ENCODE measurements at places on chromosomes 5 and 9.
A peak's percentile ranks its signal among the peaks of the same experiment; 100 is the strongest.

GRCh38 chr5:130206686-130207085 lies 302.4 kb downstream of the CHSY3 start:
- no peak for DNase-seq

DNA sequence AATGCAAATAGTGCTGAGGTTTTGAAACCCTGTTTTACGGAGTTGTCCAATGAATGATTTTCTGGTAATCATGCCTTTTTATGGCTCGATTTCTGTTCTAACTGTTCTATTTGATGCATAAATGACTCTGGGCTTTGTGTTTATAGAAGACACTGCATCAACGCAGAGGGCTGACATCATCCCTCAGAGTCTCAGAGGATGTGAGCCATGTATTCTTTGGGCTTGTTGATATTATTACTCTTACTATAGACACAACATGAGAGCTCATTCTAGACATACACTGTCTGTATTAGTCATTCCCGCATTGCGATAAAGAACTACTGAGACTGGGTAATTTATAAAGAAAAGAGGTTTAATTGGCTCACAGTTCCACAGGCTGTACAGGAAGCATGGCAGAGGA lies 31.6 kb downstream of the CDH6 start:
- DNase-seq = peak; percentile 49

DNA sequence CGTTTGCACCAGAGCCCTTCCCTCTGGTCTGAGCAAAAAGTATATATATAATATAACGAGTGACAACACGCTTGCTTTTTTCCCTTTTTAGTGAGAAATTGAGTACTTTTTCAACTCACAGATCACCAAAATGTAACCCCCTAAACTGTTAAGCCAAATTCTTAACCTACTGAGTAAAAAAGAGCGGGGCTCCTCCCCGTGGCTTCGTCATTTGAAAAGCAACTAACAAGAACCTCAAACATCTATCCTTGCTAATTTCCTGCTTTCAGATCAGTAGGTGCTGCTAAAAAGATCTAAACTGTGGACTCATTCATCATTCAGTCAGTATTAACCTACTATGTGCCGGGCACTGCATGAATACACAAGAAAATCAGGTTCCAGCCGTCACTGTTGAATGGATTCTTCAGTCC lies 1.0 kb upstream of the PTBP3 start:
- DNase-seq = no peak

- DNase-seq = no peak
These were observed 2.8 kb upstream of the PARP8 start for GRCh38 chr5:50663636-50664035.

DNA sequence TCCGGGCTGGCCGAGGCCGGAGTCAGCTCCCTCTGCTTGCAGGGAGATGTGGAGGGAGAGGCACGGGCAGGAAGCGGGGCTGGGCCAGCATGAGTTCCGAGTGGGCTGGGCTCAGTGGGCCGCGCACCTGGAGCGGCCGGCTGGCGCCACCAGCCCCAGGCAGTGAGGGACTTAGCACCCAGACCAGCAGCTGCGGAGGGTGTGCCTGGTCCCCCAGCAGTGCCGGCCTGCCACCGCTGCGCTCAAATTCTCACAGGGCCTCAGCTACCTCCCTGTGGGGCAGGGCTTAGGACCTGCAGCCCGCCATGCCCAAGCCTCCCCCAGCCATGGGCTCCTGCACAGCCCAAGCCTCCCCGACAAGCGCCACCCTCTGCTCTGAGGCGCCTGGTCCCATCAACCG lies 700.3 kb downstream of the DNAH5 start:
- DNase-seq = no peak

GRCh38 chr5:108078345-108078744 lies 303.6 kb downstream of the FBXL17 start:
- no peak for DNase-seq

- peak; percentile 6 for DNase-seq
These were observed 72.3 kb downstream of the PAX5 start for GRCh38 chr9:36961561-36962325.

GRCh38 chr5:124652514-124652819 lies 94.0 kb downstream of the ZNF608 start:
- no peak for DNase-seq

GRCh38 chr9:132572921-132573320 lies 9.5 kb upstream of the BARHL1 start:
- peak; percentile 29 for DNase-seq

DNA sequence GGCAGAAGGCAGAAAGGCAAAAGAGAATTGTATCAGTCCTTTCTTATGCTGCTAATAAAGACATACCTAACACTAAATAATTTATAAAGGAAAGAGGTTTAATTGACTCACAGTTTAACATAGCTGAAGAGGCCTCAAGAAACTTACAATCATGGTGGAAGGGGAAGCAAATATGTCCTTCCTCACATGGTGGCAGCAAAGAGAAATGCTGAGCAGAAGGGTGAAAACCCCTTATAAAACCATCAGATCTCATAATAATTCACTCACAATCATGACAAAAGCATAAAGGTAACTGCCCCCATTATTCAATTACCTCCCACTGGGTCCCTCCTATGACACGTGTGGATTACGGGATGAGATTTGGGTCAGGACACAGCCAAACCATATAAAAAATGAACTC lies 312.5 kb upstream of the PTGER4 start:
- DNase-seq = peak; percentile 9

DNA sequence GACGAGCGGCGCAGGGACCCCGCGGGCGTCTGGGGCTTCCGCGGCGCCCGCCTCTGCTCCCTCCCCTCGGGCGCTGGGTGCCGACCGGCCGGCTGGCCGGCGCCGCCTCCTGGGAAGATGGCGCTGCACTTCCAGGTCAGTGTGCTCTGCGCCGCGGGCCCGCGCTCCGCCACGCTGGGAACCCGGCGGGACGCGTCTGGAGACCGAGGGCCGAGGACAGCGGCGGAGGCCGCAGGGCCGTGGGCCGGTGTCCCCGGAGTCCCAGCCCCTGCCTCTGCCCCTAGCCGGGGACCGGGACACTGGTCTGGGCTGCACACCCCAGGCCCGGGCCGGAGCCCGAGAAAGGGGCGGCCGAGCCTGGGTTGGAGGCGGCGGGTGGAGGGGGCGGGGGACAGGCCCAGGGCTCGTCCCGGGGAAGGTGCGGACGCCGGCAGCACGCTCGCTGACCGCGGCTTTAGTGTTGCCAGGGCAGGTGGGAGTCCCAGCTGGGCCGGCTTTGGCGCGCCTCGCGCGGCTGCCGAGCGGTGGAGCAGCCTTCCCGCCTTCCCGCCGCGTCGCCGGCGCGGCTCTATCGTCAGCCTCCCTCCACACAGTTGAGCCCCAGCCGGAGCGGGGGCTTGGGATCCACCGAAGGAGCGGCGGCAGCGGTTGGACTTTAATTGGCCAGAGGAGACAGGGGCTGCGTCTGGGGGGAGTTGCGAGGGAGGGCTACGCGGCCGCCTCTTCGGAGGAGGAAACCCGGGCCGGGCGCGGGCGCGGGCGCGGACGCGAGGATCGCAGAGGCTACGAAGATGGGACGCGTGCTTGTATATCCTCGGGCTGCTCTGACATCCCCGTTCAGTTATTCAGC lies at the start of gene RANBP17:
Gene RANBP17 (plus strand): TSS at position 102 of the 850 bp plus-strand sequence.
- peak; percentile 87 for DNase-seq

DNA sequence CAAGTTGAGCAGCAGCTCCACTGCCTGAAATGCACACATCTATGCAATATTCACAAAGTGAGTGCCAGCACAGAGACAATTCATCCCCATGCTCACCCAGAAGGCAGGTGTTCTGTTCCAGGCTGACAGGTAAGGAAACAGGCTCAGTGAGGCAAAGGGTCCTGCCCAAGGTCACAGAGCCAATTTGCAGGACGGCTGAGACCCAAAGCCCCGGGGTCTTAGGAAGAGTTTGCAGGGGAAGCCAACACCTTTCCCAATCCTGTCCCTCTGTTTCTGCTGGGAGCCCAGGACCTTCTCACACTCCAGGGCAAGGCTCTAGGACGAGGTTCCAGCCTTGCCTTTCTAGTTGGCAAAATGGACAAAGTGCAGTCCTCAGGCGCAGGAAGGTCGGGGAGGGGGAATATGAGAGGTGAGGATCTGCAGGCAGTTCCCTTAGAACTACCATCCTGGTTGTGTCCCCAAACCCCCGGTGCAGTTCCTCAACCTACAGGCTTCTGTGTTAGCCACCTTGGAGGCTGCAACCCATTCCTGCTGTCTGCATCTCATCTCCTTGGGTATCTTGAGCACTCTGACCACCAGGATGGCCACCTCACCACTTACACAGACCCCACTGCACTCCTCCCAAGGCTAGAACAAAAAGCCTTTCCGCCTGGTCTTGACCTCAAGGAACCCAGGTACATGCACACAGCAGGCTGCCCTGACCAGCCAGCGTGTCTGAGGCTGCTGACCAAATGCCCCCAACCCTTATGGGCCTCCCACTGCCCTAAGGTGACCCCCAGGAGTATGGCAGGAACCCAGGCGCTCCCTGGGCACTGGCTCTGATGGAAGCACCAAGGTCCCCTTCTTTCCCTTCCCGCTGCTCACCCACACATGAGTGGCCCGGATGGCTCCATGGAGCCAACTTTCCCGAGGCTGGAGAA lies 1.9 kb upstream of the BRD3 start:
- no peak for DNase-seq

- no peak for DNase-seq
These were observed 32.9 kb upstream of the CDK20 start for GRCh38 chr9:88007291-88007650.

- no peak for DNase-seq
These were observed 96.9 kb upstream of the PTCH1 start for GRCh38 chr9:95613670-95614069.

DNA sequence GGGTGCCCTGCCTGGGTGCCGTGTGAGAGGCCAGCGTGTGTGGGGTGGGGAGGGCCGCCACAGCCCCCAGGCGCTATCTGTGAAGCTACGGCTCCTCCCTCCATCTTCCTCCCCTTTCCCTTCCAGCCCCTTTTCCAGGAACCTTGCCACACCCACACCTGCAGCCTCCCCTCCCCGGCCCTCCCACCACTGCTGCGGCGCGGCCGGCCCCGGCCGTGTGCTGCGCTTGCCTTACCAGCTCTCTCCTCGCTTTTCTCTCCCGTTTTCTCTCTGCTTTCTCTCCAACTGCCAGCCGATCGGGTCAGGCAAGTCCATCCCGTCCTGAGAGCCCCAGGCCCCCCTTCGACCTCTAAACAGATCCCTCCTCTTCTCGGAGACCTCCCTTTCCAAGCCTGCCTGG lies 21.4 kb downstream of the GOLGA2 start:
- DNase-seq = no peak

DNA sequence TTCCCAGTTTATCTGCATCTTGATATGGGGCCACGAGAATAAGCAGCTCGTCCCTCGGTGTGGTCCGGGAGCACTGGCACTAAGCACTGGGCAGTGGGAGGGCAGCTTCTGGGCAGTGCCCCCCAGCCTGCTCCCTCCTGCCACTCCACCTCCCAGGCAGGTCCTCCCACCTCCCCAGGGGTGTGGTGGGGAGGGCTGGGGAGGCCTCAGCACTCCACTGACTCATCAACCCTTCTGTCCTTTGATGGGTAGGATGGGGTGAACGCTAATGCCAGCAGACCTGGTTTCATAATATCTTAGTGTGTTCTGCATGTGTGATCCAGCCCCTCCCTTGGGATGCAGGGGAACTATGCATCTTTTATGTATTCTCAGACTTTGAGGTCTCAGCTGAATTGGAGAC lies 62.2 kb upstream of the GNE start:
- no peak for DNase-seq

GRCh38 chr5:133050521-133050920 lies 1.3 kb upstream of the HSPA4 start:
- no peak for DNase-seq

- no peak for DNase-seq
These were observed 91.5 kb upstream of the NREP start for GRCh38 chr5:111848476-111848875.

DNA sequence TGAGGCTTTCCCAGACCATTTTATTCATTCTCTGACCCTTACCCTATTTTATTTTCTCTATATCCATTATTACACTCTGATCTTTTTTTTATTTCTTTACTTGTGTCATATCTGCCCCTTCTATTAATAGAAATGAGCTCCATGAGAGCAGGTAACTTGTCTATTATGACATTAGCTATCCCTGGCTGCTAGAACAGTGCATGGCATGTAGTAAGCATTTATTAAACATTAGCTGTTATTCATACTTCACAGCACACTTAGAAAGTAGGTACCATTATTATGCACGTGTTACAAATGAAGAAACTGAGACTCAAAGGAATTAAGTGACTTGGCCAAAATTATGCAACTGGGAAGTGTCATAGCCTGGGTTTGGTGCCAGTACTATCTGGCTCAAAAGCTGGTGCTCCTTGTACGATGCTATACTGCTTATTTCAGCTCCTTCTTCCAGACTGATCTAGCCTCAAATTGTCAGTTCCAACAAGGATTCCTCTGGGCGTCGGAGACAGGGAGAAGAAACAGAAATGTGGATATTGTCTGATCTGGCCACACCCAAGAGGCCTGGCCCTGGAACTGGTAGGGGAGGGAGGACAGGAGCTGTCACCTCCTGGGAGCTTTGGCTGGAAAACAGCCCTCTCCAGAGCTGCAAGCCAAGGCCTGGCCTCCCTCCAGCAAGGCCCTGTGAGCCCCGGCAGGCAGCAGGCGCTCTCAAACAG lies 10.8 kb upstream of the NIPAL4 start:
- no peak for DNase-seq

DNA sequence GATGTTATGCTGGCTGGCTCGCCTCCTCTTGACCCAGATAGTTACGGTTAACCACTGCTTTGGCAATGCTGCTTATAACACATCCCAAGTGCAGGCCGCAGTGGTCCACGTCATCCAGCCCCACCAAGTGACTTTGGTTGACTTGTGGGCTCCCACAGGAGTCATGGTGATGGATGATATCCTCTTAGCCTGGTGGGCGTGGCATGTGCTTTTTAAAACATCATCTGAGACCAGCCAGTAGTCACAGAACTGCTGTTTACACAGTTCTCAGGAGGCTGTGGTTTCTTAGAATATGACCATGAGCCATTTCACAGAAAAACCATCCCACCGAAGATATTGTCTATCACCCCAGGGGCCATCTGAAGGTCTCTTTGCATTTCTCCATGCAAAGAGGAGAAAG lies 216.9 kb downstream of the SH3GL2 start:
- no peak for DNase-seq

- DNase-seq = no peak
These were observed 606.7 kb upstream of the FAM174A start for GRCh38 chr5:99928490-99928889.

- DNase-seq = no peak
These were observed 1.3 kb downstream of the NR2F1-AS1 start for GRCh38 chr5:93579692-93580062.

DNA sequence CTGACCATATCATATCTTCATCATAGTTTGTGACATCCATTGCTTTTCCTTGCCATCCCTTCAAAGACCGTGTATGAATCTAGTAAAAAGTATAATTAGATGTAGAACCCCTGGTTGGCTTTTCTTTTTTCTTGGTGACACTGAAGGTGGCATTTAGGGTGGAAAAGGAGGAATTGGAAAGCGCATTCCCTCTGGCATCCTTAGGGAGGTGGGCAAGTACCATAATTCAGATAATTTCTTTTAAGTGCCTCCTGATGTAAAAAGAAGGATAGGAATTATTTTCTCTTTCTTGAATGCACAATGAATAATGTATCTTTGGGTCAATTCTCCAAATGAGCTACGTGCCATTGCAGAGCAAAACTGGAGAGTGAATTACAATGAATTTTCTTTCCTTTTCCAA lies 73.2 kb upstream of the SMARCA2 start:
- DNase-seq = peak; percentile 36

- DNase-seq = no peak
These were observed 166.4 kb downstream of the PBX3 start for GRCh38 chr9:125913551-125913950.

GRCh38 chr5:20636686-20637085 lies 648.7 kb upstream of the CDH18 start:
- DNase-seq = peak; percentile 6
